ENCODE measurements at places on chromosomes 2 and 18.
A peak's percentile ranks its signal among the peaks of the same experiment; 100 is the strongest.

DNA sequence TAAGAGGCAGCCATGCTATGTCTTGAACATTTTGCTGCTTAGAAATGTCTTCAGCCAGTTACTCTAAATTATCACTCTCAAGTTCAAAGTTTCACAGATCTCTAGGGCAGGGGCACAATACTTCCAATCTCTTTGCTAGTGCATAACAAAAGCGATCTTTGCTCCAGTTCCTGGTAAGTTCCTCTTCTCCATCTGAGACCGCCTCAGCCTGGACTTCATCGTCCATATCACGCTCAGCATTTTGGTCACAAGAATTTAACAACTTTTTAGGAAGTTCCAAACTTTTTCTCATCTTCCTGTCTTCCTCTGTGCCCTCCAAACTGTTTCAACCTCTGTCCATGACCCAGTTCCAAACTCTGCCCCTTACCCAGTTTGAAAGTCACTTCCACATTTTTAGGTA is 8.8 kb upstream of the SLC35F5 start:
- no peak overlapping the region for H3K27ac ChIP-seq
- H3K4me3 ChIP-seq = no peak overlapping the region
- no peaks in the 10 kb centered on the region for H3K4me1 ChIP-seq
- no peaks in the 10 kb centered on the region for H3K27me3 ChIP-seq

- H3K27me3 ChIP-seq = no peaks in the 10 kb centered on the region
- H3K27ac ChIP-seq = no peak overlapping the region
- H3K36me3 ChIP-seq = peaks cover 28% of the 10 kb centered on the region
- no peak overlapping the region for H3K4me3 ChIP-seq
These were observed 99.6 kb upstream of the RIOK3 start for GRCh38 chr18:23353459-23353858.

- no peaks in the 10 kb centered on the region for H3K27me3 ChIP-seq
- no peaks in the 10 kb centered on the region for H3K4me1 ChIP-seq
- no peak overlapping the region for H3K27ac ChIP-seq
- H3K36me3 ChIP-seq = peaks cover 2% of the 10 kb centered on the region
These were observed 24.2 kb downstream of the LDLRAD4 start for GRCh38 chr18:13242797-13243196.

- no peaks in the 10 kb centered on the region for H3K36me3 ChIP-seq
- H3K4me3 ChIP-seq = no peak overlapping the region
- H3K4me1 ChIP-seq = peaks cover 10% of the 10 kb centered on the region
- DNase-seq = no peak
These were observed 733 bp upstream of the CXCR2 start for GRCh38 chr2:218125095-218125494.

DNA sequence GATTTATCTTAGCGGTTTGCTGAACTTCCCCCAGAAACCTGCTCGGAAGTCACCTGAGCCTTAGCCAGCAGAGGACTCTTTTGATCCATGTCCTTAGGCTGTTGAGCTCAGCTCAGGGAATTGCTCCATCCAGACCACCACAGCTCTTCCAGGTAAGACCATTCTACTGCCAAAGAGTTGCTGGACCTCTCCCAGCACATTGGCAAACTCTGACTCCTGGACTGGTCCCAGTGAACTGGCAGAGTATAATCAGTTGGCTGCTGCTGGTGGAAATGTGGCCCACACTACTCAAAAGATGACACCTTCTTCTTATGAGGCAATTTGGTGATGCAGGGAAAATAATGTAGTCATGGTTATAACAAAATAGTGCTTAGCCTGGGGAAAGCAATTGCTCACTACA is 308.8 kb upstream of the FIGN start:
- no peaks in the 10 kb centered on the region for H3K4me1 ChIP-seq
- no peak for DNase-seq
- no peaks in the 10 kb centered on the region for H3K27me3 ChIP-seq
- no peak overlapping the region for H3K27ac ChIP-seq
- H3K4me3 ChIP-seq = no peak overlapping the region

GRCh38 chr2:47334356-47335136 is 68.4 kb upstream of the MSH2 start:
- peaks cover 12% of the 10 kb centered on the region for H3K27me3 ChIP-seq
- DNase-seq = no peak
- H3K4me3 ChIP-seq = no peak overlapping the region
- H3K4me1 ChIP-seq = no peaks in the 10 kb centered on the region
- no peaks in the 10 kb centered on the region for H3K36me3 ChIP-seq
- H3K27ac ChIP-seq = no peak overlapping the region

DNA sequence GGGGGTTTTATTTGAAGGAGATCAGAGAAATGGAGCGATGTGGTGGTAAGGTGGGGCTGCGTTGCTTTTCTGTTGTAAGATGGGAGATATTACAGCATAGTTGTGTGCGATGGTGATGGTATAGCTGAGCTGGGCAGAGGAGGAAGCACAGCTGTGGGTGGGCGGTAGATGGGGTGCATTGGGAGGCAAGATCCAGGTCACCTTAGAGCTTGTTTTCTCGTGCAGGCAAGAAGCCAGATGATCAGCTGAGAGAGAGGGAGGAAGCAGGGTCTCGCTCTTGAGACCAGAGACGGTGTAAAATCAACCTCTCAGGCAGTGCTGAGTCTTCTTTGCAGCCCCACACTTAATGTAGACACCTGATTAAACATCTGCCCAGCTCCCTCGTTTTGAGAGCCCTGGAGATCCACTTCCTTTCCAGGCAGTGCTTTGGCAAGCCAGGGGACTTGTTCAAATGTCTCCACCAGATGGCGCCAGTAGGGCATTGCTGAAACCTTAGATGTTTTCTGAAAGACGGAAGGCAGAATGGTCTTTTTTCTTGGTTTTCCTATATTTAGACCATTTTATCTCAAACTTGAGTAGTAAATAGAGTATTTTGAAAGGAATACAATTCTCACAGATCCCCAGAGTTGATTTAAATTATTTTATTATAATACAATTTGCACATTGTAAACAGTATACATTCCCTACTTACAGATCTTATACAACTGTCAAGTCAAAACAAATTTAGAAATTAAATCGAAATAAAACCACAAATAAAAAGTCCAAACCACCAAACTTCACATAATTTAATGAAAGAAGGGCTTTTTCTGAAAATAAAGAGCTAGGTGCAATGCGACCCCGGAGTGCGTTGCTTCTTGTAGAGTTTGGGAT is 21.1 kb upstream of the LYPD6B start:
- H3K27me3 ChIP-seq = no peaks in the 10 kb centered on the region
- H3K27ac ChIP-seq = no peak overlapping the region
- no peaks in the 10 kb centered on the region for H3K4me1 ChIP-seq
- peak; percentile 78 for DNase-seq
- no peaks in the 10 kb centered on the region for H3K36me3 ChIP-seq

DNA sequence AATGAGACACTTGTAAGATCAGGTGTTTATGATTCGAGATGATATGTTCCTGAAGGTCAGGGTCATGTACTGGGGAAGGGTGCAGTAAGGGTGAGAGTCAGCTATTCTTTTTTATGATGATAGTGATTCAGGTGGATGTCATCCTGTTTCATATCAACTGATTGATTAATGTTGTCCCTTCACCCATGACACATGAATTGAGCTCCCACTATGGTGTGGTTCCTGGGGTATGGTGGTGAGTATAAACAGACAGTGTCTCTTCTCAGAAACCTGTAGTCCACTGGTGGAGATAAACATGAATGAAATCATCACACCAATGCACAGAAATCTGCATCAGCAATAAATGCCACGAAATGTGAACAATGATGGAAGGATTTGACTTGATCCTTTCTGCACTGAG is 37.4 kb upstream of the PAX8 start:
- H3K27me3 ChIP-seq = peaks cover 26% of the 10 kb centered on the region
- peaks cover 10% of the 10 kb centered on the region for H3K4me1 ChIP-seq
- H3K27ac ChIP-seq = no peak overlapping the region
- no peak overlapping the region for H3K4me3 ChIP-seq

DNA sequence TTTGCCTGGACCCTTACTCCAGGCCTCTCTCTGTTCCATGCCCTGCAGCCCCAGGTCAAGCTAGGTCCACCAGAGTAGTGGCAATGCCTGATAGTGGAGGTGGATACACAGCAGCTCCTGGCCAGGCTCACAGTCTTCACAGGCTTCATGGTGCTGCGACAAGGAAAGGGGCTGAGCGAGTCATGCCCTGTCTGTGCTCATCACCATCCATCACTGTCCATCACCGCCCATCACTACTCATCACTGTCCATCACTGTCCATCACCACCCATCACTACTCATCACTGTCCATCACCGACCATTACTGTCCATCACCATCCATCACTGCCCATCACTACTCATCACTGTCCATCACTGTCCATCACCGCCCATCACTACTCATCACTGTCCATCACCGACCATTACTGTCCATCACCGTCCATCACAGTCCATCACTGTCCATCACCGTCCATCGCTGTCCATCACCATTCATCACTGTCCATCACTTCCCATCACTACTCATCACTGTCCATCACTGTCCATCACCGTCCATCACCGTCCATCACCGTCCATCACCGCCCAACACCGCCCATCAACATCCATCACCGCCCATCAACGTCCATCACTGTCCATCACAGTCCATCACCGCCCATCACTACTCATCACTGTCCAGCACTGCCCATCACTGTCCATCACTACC is 57.1 kb upstream of the OTOS start:
- H3K4me3 ChIP-seq = no peak overlapping the region
- no peak overlapping the region for H3K27ac ChIP-seq
- H3K4me1 ChIP-seq = no peaks in the 10 kb centered on the region
- no peak for DNase-seq
- H3K36me3 ChIP-seq = no peaks in the 10 kb centered on the region
- peaks cover 38% of the 10 kb centered on the region for H3K27me3 ChIP-seq

DNA sequence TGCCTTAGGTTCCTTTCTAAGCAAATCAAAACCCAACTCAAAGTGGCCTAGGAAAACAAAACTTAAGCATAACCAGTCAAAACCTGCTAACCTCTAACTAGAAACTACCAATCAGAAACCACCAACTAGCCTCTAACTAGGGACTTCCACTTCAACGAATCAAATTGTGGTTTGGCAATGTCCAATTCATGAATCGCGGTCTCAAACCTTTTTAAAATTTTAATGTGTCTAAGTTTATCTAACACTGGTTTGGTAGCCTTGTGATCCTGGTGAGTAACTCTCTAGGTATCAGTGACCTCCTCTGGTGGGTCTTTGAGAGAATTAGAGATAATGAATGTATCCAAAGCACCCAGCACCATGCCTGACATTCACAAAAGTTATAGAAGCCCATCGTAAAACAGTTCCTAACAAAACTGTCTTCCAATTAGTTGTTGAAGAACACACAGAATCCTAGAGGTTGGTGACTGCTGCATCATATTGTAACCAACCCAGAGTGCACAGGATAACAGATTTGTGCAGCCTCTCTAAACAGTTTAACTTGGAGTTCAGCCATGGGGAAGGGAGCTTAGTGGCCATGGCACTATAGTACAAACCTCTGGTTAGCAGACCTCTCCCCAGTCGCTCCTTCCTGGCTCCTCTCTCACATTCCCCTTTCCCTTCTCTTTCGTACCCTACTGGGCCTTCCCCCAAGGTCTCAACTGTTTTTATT is 45.2 kb upstream of the B3GNT2 start:
- H3K27ac ChIP-seq = no peak overlapping the region
- no peak overlapping the region for H3K4me3 ChIP-seq
- no peaks in the 10 kb centered on the region for H3K36me3 ChIP-seq
- H3K4me1 ChIP-seq = no peaks in the 10 kb centered on the region

GRCh38 chr2:183105402-183106134 is 18.7 kb upstream of the NUP35 start:
- H3K27me3 ChIP-seq = peaks cover 7% of the 10 kb centered on the region
- no peaks in the 10 kb centered on the region for H3K4me1 ChIP-seq
- no peak for DNase-seq
- no peak overlapping the region for H3K4me3 ChIP-seq
- H3K36me3 ChIP-seq = no peaks in the 10 kb centered on the region

DNA sequence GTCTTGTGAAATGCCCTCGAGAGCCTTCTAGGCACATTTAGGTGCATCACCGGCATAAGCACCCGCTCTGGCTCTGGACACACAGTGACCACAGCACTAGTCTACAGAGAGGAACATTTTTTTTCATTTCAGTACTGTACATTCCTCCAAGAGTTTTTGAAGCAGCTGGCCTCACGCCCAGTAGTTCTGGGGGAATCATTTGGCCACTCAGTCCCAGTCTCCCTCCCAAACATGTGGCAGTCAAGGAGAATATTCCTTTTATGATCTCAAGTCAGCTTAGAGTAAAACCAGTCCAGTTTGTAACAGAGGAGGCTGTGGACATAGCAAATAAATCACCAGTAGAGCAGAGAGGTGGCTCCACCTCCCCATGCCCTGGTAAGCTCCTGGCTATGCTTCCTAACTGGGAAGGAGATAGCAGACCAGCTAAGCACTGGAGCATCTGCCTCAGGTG is 48.1 kb downstream of the KCNE4 start:
- DNase-seq = no peak
- no peak overlapping the region for H3K27ac ChIP-seq
- no peaks in the 10 kb centered on the region for H3K4me1 ChIP-seq
- no peaks in the 10 kb centered on the region for H3K27me3 ChIP-seq

- no peaks in the 10 kb centered on the region for H3K27me3 ChIP-seq
- H3K36me3 ChIP-seq = no peaks in the 10 kb centered on the region
- H3K4me1 ChIP-seq = peaks cover 14% of the 10 kb centered on the region
- no peak for DNase-seq
These were observed 42.7 kb upstream of the TAF4B start for GRCh38 chr18:26183395-26184112.

DNA sequence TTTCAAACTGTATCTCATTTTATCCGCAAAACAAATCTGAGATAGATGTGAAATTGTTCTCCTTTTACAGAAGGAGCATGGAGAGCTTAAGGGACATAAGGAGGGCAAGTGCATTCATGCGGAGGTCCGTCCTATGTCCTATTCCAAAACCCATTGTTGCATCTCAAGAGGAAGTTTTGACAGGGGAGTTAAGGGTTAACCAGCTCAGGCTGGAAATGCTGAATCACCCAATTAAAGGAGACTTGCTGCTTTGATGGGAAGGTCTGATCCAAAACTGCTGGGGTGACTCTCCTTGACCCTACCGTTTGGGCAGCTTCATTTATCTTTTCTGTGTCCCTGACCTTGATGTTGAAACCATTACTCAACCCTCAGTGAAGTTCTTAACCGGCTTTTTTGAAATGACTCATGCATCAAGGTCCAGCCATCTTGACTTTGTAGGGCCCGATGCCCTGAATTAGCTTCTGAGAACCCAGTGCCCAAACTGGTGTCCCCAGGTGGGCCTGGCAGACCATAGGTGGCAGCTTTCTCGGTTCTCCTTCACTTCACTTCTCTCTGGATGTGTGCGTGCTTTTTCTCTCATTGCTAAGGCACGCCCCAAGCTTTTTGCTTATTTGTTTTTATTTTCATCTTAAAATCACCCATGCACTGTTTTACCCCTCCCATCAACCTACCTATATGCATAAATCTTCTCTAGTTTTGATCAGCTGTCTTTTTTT is 15.9 kb upstream of the TXNDC2 start:
- no peak overlapping the region for H3K27ac ChIP-seq
- H3K36me3 ChIP-seq = peaks cover 10% of the 10 kb centered on the region
- H3K27me3 ChIP-seq = peaks cover 48% of the 10 kb centered on the region
- H3K4me1 ChIP-seq = peaks cover 20% of the 10 kb centered on the region
- no peak overlapping the region for H3K4me3 ChIP-seq
- no peak for DNase-seq

GRCh38 chr2:27741673-27742072 is 29.8 kb upstream of the MRPL33 start:
- H3K4me3 ChIP-seq = no peak overlapping the region
- H3K36me3 ChIP-seq = peaks cover 2% of the 10 kb centered on the region
- DNase-seq = no peak
- H3K4me1 ChIP-seq = peaks cover 7% of the 10 kb centered on the region
- no peaks in the 10 kb centered on the region for H3K27me3 ChIP-seq
- H3K27ac ChIP-seq = no peak overlapping the region

- no peak overlapping the region for H3K27ac ChIP-seq
- H3K4me1 ChIP-seq = no peaks in the 10 kb centered on the region
- DNase-seq = no peak
- H3K36me3 ChIP-seq = no peaks in the 10 kb centered on the region
- no peak overlapping the region for H3K4me3 ChIP-seq
These were observed 3.5 kb downstream of the MAPK4 start for GRCh38 chr18:50563376-50563775.
